H1 (cell line): ENCODE measurements at places on chromosomes 2 and 18. TPM values are rescaled to one million over a fixed set of nuclear protein-coding genes. Genes with fewer than 3 reads are reported as not detected.

Gene SPATA3
- not detected in 2 replicates for total RNA-seq

Gene LTBP1
- 23.8 and 24.7 TPM in 2 replicates for total RNA-seq

DNA sequence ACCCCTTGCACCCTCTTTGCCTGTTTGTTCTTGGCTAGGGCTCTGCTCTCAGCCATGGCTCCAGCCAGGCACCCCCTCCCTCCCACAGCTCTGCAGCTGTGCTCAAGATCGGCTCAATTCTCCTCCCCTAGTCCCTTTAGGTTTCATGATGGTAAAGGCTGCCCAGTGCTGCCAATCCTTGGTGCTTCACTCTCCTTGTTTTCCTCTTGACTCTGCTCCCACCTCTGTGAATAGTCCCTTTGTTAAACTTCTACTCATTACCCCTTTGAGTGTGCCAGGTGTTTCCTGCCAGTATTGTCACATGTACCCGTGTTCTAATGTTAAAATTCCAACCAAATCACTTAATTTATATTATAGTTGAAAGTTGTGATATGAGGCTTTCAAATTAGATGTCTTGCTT lies 101.0 kb upstream of the CERS6 start:
- DNase-seq: no peak

- DNase-seq: peak; percentile 37
Observed at GRCh38 chr18:58661423-58661822, 9.8 kb upstream of the MALT1 start.

GRCh38 chr2:79758749-79759282 lies 246.0 kb downstream of the CTNNA2 start:
- DNase-seq: no peak
